Activated CD4-positive, alpha-beta T cell treated with anti-CD3 and anti-CD28 coated beads, Interleukin-10, Interleukin-2, amounts not matched to agents 100 ng/mL and 50 ng/mL, durations not matched to agents 16 hours and 8 hours (primary cell): ENCODE measurements at places on chromosomes 16 and 17.

GRCh38 chr17:82959990-82960418 is 119.4 kb upstream of the METRNL start:
- no peak for DNase-seq

DNA sequence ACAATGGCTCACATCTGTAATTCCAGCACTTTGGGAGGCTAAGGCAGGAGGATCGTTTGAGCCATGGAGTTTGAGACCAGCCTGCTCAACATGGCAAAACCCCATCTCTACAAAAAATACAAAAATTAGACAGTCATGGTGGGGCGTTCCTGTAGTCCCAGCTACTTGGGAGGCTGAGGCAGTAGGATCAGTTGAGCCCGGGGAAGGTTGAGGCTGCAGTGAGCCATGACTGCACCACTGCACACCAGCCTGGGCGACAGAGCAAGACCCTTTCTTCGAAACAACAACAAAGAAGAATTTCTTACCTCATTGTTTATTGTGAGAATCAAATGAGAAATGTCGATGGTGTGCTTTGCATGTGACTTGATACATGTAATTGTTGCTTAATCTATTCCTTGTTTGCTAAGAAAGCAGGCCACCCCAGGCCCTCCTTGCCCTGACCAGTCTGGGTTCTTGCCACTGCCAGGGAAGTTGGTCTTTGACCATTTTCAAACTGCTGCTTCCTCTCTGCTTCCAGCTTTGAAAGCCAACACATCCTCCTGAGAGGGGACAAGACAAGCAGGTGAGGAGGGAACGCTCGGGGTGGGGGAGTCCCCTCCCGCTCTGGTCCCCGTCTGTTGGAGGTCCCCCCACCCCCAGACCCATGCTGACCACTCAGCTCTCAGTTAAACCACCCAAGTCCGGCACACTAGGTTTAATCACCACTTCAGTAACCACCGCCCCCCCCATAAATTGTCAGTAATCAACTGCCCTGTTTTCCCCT is 47.3 kb upstream of the CPNE2 start:
- no peak for DNase-seq

GRCh38 chr16:1310832-1311200 is 1.4 kb downstream of the UBE2I start:
- peak; percentile 45 for DNase-seq

DNA sequence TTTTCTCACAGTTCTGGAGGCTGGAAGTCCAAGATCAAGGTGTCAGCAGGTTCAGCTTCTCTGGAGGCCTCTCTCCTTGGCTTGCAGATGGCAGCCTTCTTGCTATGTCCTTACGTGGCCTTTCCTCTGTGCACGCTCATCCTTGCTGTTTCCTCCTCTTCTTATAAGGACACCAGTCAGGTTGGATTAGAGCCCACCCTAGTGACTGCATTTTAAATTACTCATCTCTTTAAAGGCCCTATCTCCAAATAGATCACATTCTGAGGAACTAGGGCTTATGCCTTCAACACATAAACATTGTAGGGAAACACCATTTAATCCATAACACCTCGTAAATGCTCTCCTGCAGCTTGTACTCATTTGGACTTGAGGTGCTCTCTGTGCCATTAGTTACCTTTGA is 36.3 kb downstream of the DHRS7C start:
- no peak for DNase-seq

- DNase-seq, result no peak
These were observed 8.1 kb downstream of the TMEM235 start for GRCh38 chr17:78239489-78239931.

DNA sequence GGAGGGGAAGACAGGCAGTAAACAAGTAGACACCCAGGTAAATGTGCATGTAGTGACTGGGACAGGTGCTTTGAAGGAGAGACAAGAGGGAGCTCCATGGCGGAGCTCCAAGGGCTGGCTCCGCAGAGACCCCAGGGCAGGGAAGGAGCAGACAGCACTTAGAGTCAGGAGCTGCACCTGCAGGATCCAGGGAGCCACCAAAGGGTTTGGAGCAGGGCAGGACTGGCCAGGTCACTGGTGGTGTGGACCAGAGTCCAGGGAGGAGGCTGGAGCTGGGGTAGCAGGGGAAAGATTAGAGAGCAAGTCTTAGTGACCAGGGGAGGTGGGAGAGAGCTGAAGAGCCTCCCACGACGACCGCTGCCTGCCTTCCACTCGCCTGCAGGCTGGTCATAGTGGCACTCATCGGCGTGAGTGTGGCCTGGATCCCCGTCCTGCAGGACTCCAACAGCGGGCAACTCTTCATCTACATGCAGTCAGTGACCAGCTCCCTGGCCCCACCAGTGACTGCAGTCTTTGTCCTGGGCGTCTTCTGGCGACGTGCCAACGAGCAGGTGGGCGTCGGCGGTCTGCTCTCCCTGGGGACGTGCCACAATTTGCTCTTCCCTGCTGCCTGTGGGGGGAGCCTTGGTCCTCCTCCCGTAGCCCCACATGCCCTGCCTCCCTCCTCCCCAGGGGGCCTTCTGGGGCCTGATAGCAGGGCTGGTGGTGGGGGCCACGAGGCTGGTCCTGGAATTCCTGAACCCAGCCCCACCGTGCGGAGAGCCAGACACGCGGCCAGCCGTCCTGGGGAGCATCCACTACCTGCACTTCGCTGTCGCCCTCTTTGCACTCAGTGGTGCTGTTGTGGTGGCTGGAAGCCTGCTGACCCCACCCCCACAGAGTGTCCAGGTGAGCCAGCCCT is 14.7 kb upstream of the FAM83G start:
- DNase-seq, result no peak

DNA sequence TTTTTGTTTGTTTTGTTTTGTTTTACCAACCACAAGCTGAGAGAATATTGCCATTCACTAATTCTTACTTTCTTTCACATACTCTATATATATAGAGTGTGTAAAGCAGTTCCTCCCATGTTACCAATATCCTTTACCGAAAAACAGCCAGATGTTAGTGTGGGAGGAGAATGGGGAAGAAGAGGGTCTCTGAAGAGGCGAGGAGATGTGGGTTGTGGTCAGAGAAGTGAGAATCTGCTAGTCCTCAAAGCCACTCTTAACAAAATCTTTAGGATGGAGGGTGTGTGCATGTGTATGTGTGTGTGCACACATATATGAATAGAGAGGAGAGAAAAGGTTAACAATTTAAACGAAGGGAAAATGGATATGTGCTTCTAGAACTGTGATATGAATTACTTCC is 80.6 kb downstream of the TUBD1 start:
- no peak for DNase-seq

DNA sequence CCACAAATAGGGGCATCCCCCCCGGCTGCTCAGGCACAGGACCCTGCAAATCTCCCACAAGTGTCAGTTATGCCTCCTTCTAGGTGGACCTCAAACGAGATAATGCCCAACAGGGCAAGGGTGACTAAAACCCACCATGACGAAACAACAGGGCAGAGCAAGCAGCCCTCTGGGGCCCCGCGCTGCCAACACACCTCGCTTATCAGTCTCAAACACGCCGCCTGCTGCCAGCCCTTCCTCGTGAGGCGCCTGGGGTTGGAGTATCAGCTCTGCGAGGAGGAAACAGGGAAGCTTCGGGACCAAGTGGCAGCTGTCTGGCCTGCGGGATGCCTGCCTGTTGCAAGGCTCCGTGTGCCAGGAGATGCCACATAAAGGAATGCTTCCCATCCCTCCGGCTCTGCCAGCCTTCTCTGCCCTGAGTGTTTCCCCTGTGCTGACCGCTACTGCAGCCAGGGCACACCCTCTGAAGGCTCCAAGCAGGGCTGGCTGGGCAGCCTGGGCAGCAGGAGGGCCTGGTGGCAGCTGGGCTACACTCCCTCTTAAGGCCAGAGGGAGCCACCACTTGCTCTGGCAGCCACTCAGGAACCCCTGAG is 2.5 kb downstream of the SMIM5 start:
- DNase-seq, result no peak

DNA sequence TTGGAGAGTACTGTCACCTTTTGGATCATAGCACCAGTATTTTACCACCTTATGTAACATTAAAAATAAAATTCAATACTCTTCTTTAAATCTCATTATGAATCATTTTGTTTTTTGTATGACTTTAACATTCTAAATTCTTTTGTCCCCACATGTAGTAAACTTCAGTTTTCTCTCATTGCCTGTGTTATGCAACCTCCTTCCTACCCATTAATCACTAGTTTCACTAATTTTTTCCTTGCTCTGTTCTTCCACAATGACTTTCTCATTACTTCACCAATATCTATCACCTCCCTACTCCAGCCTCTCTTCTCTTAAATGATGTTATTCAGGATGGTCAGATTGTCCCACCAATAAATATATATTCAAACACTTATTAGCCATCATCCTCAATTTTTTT is 68.7 kb downstream of the TTC19 start:
- peak; percentile 28 for DNase-seq

DNA sequence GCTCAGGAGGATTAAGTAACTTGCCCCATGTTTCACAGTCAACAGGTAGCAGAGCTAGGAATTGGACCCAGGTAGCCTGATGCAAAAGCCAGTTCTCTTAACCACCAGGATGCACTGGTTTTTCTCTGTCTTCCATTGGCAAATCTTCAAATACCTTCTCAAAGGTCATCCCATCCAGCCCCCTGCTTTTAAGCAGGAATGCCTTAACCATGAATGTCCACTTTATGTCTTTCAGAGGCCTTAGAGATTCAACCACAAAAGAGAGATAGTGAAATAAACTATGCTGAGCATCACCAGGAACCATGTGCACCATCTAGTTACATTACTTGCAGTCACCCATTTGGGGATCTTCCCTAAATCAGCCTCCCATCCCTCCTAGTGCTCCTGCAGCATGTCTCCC is 94.3 kb downstream of the C17orf67 start:
- DNase-seq, result no peak

DNA sequence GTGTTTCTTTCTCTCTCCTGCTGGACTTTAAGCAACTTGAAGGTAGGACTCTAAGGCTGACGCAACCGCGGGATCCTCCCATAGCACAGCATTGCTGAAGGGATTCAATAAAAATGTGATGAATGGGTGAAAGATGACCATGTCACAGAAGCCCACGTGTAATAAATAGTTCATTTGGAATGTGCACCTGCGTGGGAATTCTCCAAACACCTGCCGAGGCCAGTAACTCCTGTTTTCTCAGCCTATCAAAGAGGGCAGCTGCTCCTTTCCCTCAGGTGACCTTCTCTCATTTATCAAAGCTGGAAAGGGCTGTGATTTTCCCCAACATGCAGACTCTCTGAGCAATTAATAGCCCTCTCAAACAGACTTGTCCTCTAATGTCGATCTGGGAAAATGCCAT is 235.7 kb downstream of the STX8 start:
- no peak for DNase-seq

GRCh38 chr17:65370669-65371131 is 190.7 kb downstream of the AXIN2 start:
- DNase-seq, result peak; percentile 4

DNA sequence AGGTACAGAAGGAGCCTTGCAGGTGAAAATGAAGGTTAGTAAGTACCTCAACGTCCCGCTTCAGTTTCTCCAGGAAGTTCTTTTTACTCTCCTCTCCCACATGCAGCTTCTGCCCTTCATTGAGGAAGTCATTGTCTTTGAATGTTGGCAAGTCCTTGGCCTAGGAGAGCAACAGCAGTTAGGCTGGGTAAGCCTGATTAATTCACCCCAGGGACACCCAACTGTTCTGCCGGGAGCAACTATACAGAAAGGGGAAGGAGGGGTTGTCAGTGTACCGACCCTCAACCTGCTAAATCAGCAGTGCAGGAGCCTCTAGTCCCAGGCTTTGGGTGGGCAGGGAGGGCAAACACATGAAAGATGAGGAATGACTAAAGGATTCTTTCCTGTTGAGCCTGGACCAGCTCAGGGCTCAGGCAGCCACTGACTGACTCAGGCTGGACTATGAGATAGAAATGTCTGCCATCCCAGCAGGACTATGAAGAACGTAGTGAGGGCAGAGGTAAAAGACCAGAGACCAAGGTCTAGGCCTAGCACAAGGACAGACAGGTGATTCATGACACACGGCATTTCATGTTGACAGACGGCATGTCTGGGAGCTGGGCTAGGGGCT is 21.6 kb downstream of the PIP4K2B start:
- DNase-seq, result no peak

GRCh38 chr16:89918453-89919347 is at the start of gene MC1R:
MC1R (plus strand) TSS chr16:89918862; CDS start chr16:89919259, 397 bp downstream.
- DNase-seq, result peak; percentile 54

- no peak for DNase-seq
These were observed 27.3 kb upstream of the HS3ST2 start for GRCh38 chr16:22786691-22787090.

- peak; percentile 55 for DNase-seq
These were observed 28.0 kb downstream of the ZCCHC14 start for GRCh38 chr16:87464691-87465300.

- no peak for DNase-seq
These were observed 10.8 kb downstream of the ZG16B start for GRCh38 chr16:2840914-2841313.

GRCh38 chr17:44996304-44996703 is 28.2 kb upstream of the C1QL1 start:
- no peak for DNase-seq

- DNase-seq, result peak; percentile 83
These were observed 192.4 kb upstream of the GSE1 start for GRCh38 chr16:85420501-85421337.

DNA sequence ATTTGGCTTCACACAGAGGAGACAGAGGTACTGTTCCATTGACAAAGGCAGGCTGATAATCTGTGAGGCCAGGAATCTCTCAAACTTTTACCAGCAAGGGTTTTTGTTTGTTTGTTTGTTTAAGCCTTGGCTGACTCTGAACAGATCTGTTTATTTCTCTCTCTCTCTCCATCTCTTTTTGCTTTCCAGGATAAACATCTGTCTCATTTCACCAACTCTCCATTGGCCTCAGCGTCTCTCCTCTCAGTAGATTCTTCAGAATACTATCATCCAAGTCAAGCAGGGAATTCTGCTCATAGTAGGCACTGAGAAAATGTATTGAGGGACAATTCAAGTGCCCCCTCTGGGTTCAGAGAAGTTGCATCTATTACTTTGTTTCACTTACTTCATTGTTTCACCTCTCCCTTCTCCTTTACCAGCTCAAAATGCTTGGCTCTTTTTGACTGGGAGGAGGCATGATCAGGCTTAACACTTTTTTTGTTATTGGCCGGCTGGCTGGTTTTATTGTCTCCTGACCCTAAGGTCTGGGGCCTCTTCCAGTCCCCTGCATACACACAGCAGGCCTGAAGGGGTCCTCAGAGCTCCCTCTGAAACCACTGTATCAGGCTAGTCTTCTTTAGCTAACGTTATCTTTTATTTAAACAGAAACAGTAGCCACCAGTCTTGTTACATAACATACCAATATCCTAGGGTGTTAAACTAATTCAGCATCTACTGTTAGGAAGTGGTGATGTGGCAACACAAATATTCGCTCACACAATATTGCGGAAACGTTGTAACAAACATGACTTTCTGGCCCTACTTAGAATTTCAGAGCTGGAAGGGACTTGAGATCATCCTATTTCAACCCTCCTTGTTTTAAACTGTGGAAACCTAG is 2.0 kb upstream of the YPEL2 start:
- peak; percentile 77 for DNase-seq
